CD14-positive monocyte (primary cell): ENCODE measurements at places on chromosomes 12 and 14. TPM values are rescaled to one million over a fixed set of nuclear protein-coding genes. Genes with fewer than 3 reads are reported as not detected.

ERBB3 gene
- polyA plus RNA-seq: 0.01 and 0.03 TPM in 2 replicates

AICDA gene
- polyA plus RNA-seq: not detected

BCL11B gene
- not detected for polyA plus RNA-seq

VDR gene
- 14.8 and 16.4 TPM in 2 replicates for polyA plus RNA-seq

LRRIQ1 gene
- not detected for polyA plus RNA-seq

ATP6V1D gene
- polyA plus RNA-seq: 122 TPM

TPPP2 gene
- polyA plus RNA-seq: not detected

CFAP251 gene
- not detected for polyA plus RNA-seq

NUAK1 gene
- polyA plus RNA-seq: 0.01 TPM in 1 of 2 replicates, not detected in the other

L2HGDH gene
- polyA plus RNA-seq: 0.86 TPM

LRRK2 gene
- 23.5 and 67.2 TPM in 2 replicates for polyA plus RNA-seq

CRIP1 gene
- 2,084 TPM for polyA plus RNA-seq

PPP4R4 gene
- polyA plus RNA-seq: 0.17 TPM in 1 of 2 replicates, not detected in the other
